ENCODE measurements at places on chromosomes 3 and 15.
A peak's percentile ranks its signal among the peaks of the same experiment; 100 is the strongest.

DNA sequence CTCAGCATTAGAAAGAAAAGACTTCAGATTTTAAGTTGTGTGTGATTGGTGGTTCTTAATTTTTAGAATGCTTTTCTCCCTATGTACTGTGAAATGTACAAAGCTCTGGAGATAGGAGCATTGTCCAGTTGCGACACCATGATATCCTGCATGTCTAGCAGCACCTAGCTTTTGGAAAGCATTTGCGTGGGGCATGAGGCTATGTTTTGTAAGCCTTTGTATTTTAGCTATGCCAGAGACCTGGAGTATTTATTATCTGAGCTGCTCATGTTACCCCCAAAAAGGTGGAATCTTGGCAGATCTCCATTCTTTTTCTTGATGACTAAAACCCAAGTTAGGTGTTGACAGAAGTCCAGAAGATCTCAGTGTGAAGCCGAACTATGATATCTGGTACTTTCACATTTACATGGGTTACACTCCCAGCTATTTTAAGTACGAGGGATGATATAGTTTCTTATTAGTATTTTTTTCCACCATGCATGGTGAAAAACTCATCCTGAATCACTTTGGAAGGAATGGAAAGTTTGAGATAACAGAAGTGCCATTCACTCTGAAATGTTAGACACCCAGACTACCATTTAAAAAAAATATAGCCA lies 126.7 kb upstream of the SAMMSON start:
- DNase-seq: no peak

- DNase-seq: no peak
Observed at GRCh38 chr3:54877730-54878129, 50.1 kb downstream of the LRTM1 start.

GRCh38 chr3:128814519-128815317 lies 64.7 kb upstream of the ACAD9 start:
- no peak for DNase-seq

DNA sequence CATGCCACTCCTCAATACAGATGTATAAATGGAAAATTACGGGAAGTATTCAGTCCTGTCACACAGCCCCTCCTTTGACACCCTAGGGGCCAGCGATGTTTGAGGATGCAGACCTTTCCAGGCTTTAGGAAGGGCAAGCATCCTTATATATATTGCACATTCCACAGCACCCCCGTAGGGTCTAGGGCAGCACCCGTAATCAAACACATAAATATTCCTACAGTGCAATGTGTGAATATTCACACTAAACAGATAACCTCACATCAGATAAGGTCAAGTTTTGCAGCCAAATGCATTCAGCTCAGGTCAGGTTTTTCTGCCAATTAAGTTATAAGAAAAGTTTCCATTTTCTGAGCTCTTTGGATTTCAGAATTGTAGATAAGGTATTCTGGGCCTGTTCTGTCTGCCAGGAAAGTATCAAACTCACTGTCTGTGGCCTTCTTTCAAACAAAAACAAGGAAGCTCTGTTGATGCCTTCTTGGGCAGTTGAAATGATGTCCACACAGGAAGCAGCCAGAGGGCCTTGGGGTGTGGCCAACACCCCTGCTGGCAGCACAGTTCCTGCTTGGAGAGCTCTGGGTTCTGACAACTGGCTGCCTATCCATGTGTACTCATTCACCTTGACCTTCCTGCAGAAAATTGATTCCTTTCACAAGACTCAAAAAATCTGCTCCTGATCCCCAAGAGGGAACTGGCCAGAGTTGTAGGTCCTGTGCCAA lies 427.0 kb downstream of the NTRK3 start:
- no peak for DNase-seq

- DNase-seq: no peak
Observed at GRCh38 chr3:154244644-154245043, 79.6 kb downstream of the DHX36 start.

DNA sequence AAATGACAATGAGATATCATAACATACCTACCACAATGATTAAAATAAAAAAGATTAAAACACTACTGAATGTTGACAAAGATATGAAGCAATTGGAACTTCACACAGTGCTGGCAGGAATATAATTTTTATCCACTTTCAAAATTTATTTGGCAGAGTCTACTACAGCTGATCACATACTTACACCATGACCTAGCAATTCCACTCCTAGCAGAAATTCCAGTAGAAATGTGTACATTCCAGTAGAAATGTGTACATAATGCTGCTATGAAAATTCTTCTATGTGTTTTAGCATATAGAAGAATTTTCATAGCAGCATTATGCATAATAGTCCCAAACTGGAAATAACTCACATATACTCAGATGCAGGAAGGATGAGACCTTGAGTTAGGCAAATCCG lies 43.5 kb downstream of the IFT57 start:
- DNase-seq: peak; percentile 52

- no peak for DNase-seq
Observed at GRCh38 chr3:52633786-52634185, 51.9 kb downstream of the PBRM1 start.

- peak; percentile 26 for DNase-seq
Observed at GRCh38 chr3:29690686-29691353, 409.9 kb downstream of the RBMS3 start.

DNA sequence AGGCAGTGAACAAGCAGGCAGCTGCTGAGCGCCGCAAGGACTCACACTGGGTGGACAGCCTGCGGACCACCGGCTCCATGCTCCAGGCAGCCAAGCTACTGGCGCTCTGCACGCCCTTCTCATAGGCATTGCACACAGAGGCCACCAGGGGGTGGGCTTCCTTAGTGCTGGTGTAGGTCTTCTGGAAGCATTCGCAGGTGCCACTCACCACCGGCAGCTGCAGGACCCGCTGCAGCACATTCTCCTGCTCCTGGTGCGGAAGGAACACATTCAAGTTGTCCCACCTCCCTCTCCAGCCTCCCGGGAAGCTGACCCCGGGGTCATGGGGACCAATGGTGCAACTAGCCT lies 6.0 kb downstream of the PLIN1 start:
- DNase-seq: no peak

- DNase-seq: no peak
Observed at GRCh38 chr3:122085673-122086072, 30.5 kb downstream of the CD86 start.

DNA sequence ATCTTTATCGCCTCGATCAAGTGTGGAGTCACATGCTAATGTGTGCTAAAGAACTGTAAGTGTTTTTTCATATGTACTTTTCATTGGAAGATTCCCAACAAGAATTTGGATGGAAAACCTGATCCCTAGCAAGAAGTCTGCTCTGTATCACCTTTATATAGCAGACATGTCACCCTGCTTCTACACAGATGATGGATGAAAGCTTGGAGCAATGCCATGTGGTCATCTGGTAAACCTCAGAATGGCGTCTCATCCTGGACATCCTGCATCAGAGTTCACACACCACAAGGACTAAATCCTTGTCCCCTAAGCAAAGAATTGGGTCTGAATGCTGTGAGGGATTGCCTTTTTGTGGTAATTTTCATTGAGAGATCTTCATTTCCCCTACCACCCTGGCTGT lies 42.1 kb upstream of the CTDSPL start:
- DNase-seq: no peak

- DNase-seq: no peak
Observed at GRCh38 chr3:61688307-61688984, 127.1 kb downstream of the PTPRG start.

DNA sequence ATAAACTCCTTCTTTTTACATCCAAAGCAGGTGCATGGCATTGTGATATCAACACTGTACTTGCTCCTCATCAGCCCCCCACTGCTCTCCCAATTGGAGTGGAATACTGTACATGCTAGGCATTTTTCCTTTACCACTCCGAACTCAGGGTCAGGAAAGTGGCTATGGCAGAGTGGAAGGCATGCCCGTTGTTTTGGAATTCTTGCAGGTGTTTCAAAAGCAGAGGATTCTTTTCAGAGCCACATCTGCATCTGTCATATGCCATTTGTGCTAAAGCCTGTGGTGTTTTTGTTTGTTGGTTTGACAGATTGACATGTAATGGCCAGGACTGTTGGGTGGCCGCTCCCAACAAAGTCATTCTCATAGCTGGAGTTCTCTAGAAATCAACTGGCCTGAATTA lies 41.7 kb downstream of the SOX2 start:
- DNase-seq: no peak

- DNase-seq: no peak
Observed at GRCh38 chr3:142723665-142723967, 218 bp upstream of the TRPC1 start.

DNA sequence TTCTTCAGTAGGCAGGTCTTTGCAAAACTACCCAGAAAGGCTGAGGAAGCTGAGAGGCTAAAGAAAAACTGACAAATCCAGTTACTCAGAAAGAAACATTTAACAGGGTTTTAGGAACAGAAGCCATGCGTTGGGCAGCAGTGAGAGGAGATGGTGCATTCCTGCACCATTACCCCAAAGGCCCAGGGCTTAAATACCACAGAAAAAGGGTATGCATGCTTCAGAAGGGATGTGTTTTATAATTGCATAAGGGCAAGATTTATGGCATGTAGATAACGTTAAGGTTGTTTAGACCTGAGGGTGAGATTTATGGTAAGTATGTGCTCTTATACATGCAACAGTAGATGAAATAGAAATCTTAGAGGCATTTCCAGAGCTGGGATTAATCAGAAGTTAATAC lies 10.0 kb downstream of the C3orf52 start:
- DNase-seq: no peak

- no peak for DNase-seq
Observed at GRCh38 chr3:186525369-186526255, 18.6 kb downstream of the CRYGS start.

- no peak for DNase-seq
Observed at GRCh38 chr15:101206176-101206591, 45.7 kb downstream of the CHSY1 start.

- no peak for DNase-seq
Observed at GRCh38 chr3:72738752-72739530, 109.3 kb downstream of the SHQ1 start.

- no peak for DNase-seq
Observed at GRCh38 chr15:82852941-82853561, 43.6 kb downstream of the WHAMM start.

- DNase-seq: no peak
Observed at GRCh38 chr3:181464033-181464694, 247.6 kb upstream of the SOX2 start.

- DNase-seq: no peak
Observed at GRCh38 chr3:195248281-195248680, 22.7 kb downstream of the XXYLT1 start.

DNA sequence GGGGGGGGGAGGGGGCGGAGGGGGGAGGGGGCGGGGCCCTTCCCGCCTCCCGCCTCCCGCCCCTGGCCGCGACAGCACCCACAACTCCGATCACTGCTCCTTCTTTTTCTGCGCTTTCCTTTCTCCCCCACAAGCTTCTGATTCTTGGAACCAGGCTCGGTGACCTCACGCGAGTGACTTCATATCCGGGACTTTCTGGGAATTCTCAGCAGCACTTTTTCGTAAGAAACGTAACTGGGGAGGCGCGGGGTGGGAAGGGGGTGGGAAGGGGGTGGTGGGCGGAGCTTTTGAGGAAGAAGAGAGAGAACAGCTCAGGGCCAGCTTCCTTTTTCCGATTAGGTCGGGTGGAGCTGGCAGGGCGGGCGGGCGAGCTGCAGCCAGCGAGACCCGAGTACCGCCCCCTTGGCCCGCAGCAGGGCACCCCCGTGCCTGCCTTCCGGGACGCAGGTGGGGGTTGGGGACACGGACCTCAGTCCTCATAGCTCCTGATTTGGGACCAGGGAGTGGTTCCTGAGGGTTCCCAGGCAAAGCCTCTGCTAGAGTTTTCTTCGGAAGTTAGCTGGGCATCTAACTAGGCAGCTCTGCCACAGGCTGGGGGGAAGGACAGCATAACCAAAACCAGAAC lies 14.6 kb downstream of the XIRP1 start:
- peak; percentile 91 for DNase-seq

GRCh38 chr15:101324524-101325177 lies 29.6 kb upstream of the SNRPA1 start:
- DNase-seq: no peak

DNA sequence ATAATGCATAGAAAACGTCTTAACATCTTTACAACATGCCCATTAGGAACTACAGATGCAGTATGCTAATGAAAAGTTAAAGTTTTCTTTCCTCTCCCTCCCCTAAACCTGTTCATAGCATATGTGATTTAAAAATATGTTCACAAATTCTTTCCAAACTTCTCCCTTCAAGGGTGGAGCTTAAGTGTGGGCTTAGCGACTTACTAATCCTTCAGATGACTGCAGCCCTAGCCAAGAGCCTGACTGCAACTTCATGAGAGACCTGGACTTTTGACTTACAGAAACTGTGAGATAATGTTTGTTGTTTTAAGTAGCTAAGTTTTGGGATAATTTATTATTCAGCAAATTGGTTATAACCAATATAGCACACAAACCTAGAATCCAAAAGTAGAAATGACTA lies 22.0 kb upstream of the ANXA2 start:
- DNase-seq: no peak

- no peak for DNase-seq
Observed at GRCh38 chr15:99449514-99449913, 116.3 kb upstream of the MEF2A start.

GRCh38 chr3:176994891-176995781 lies 202.1 kb downstream of the TBL1XR1 start:
- DNase-seq: no peak

DNA sequence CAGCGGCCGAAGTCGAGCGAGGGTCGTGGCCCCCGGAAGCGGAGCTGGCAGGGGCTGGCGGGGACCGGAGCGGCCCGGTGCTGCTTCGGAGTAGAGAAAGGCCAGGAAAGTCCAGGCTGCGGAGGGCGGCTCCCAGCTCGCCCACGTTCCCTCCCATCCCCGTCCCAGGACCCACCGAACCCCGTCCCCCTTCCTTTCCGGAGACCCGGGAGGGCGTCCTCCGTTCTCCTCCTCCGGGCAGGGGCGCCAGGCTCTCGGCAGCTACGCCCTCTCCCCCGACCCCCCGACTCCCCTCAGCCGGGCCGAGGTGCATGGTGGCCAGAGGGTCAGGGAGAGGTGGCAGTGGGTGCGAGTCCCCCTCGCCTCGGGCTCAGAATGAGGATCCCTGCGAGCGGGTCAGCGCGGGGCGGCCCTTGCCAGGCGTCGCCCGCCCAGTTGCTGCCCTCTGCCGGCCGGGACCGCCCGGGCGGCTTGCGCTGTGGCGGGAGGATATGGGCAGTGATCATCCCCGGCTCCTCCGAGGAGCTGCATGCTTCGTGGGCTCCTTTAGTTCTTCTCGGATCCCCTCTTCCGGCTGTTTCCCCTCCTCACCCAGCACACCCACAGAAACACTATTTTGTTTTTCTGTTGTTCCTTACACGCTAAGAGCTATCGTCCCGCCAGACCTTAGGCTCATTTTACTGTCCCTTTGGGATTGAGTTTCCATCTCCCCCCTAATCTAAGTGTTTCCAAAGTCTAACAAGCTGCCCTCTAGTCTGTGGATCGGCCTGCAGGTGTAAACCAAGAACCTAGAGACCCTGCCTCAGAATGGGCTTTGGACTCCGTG lies 744 bp upstream of the ALDH1A2 start:
- DNase-seq: no peak
